ENCODE measurements at places on chromosomes 6 and 20. TPM values are rescaled to one million over a fixed set of nuclear protein-coding genes. Genes with fewer than 3 reads are reported as not detected.

The KHDRBS2 gene
- total RNA-seq: not detected

The LY6G5C gene
- total RNA-seq: 1.5 TPM

The ABCC10 gene
- 11.7 TPM for total RNA-seq

The THEMIS gene
- 0.22 TPM for total RNA-seq

The TTPAL gene
- total RNA-seq: 4.5 TPM

The C6orf163 gene
- total RNA-seq: 1.6 TPM

The PNRC1 gene
- total RNA-seq: 180 TPM

The PRR18 gene
- not detected for total RNA-seq

The COL20A1 gene
- total RNA-seq: not detected

The RBPJL gene
- not detected for total RNA-seq

The FRMD1 gene
- 0.16 TPM for total RNA-seq

The CLPSL2 gene
- not detected for total RNA-seq

The C4A gene
- total RNA-seq: 76.2 TPM

GRCh38 chr6:54860739-54861138, 14.2 kb downstream of the FAM83B start:
- peaks cover 6% of the 10 kb centered on the region for H3K4me1 ChIP-seq
- DNase-seq: no peak
- no peaks in the 10 kb centered on the region for H3K36me3 ChIP-seq
- H3K27me3 ChIP-seq: no peaks in the 10 kb centered on the region
- no peak overlapping the region for H3K27ac ChIP-seq

GRCh38 chr20:58923117-58923712, 57.8 kb upstream of the NELFCD start:
- H3K4me3 ChIP-seq: peak overlapping the region; percentile 22
- no peak overlapping the region for H3K27ac ChIP-seq
- no peak for DNase-seq
- H3K36me3 ChIP-seq: no peaks in the 10 kb centered on the region

- H3K27me3 ChIP-seq: peaks cover 8% of the 10 kb centered on the region
- no peak overlapping the region for H3K27ac ChIP-seq
- H3K36me3 ChIP-seq: no peaks in the 10 kb centered on the region
- peaks cover 8% of the 10 kb centered on the region for H3K4me1 ChIP-seq
- H3K4me3 ChIP-seq: no peak overlapping the region
Observed at GRCh38 chr6:148565321-148565926, 181.4 kb upstream of the UST start.

DNA sequence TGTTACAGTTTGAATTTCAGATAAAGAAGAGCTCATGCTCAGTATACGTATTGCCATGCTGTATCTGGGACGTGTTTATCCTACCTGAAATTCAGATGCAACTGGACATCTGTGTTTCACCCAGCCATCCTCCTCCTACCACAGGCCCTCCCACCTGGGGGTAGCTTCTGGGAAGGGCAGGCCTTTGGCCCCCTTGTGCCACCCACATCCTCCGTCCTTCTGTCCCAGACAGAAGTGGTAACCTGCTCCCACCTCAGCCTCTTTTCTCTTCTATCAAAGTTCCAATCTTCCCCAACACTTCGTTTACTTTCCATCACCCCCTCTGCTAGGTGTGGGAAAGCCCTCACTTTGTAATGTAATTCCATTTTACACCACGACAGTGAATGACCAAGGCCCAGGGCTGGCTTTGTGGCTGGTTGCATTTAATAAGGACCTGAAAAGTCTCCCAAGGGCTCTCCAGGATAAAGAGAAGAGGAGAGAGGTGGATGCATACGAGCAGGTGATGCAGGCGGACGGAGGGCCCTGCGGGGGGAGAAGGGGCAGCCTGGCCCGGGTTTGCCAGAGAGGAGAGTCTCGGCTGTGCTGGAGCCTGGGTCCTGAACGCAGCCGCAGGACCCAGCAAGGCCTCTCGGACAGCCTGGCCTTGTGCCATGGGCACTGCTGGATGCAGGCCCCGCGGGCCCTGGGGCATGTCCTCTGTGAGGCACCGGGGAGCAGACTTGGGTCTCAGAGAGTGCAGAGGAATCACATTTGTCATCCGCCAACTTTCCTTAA, 98.4 kb downstream of the PSMB1 start:
- no peaks in the 10 kb centered on the region for H3K36me3 ChIP-seq
- no peak overlapping the region for H3K4me3 ChIP-seq
- peaks cover 18% of the 10 kb centered on the region for H3K4me1 ChIP-seq

DNA sequence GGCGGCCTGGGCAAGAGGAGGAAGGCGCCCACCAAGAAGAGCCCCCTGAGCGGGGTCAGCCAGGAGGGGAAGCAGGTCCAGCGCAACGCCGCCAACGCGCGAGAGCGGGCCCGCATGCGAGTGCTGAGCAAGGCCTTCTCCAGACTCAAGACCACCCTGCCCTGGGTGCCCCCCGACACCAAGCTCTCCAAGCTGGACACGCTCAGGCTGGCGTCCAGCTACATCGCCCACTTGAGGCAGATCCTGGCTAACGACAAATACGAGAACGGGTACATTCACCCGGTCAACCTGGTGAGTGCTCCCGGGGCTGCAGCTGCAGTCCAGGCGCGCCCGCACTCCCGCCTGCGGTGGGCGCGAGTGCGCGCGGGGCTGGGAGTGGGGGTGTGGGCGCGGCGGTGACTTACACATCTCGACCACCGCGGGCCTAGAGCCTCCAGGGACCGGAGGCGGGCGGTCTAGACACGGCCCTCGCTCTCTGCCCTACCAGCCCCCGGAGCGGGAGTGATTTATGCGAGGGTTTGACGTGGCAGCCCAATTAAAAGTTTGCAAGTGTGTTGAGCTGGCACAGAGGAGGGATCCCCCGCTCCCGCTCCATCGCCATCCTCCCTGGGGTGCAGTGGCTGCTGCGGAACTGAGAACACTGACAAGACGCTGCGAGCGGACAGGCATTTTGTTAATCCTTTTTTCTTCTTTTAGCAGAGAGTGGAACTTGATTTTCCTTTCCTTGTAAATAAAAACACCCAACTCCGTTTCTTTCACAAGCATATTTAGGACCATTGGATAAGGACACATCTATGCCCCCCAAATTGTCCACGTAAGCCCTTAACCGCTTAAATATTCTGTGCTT, 867 bp downstream of the TCF21 start:
- H3K36me3 ChIP-seq: no peaks in the 10 kb centered on the region
- peak; percentile 36 for DNase-seq

- DNase-seq: no peak
- no peak overlapping the region for H3K27ac ChIP-seq
- H3K4me1 ChIP-seq: no peaks in the 10 kb centered on the region
- no peak overlapping the region for H3K4me3 ChIP-seq
Observed at GRCh38 chr20:2365091-2365490, 15.6 kb upstream of the TGM6 start.

GRCh38 chr6:112231164-112231563, 23.2 kb downstream of the LAMA4 start:
- peak overlapping the region; percentile 89 for H3K27ac ChIP-seq
- H3K27me3 ChIP-seq: no peaks in the 10 kb centered on the region
- DNase-seq: no peak
- peaks cover 84% of the 10 kb centered on the region for H3K4me1 ChIP-seq
- H3K4me3 ChIP-seq: no peak overlapping the region

GRCh38 chr6:110328259-110328658, 29.9 kb downstream of the METTL24 start:
- no peaks in the 10 kb centered on the region for H3K27me3 ChIP-seq
- H3K4me1 ChIP-seq: peaks cover 2% of the 10 kb centered on the region
- no peak for DNase-seq
- H3K27ac ChIP-seq: no peak overlapping the region
- no peaks in the 10 kb centered on the region for H3K36me3 ChIP-seq

DNA sequence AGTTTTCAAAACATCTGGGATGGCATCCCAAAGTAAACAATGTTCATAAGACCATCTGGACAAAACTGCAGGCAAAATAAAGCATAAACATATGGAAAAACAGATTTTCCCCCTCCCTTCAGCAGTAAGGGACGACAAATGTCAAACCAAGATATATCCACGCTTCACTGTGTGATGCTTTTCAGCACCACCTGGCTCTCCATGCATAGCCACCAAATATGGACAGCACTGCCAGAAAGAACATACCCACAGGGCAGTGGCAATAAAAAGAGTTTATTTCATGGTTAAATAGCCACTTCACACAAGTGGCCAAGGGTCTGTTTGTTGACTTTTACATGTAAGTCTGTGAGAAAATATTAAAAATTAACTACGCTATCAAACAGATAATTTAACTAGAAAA, 23.1 kb downstream of the USP45 start:
- H3K36me3 ChIP-seq: peaks cover 23% of the 10 kb centered on the region
- H3K4me3 ChIP-seq: no peak overlapping the region
- peaks cover 9% of the 10 kb centered on the region for H3K4me1 ChIP-seq
- DNase-seq: no peak
- no peak overlapping the region for H3K27ac ChIP-seq
- H3K27me3 ChIP-seq: no peaks in the 10 kb centered on the region

- DNase-seq: no peak
- H3K27me3 ChIP-seq: no peaks in the 10 kb centered on the region
- H3K4me1 ChIP-seq: peaks cover 18% of the 10 kb centered on the region
- H3K27ac ChIP-seq: no peak overlapping the region
- H3K36me3 ChIP-seq: peaks cover 23% of the 10 kb centered on the region
- H3K4me3 ChIP-seq: no peak overlapping the region
Observed at GRCh38 chr6:105357165-105357564, 45.7 kb downstream of the PREP start.

DNA sequence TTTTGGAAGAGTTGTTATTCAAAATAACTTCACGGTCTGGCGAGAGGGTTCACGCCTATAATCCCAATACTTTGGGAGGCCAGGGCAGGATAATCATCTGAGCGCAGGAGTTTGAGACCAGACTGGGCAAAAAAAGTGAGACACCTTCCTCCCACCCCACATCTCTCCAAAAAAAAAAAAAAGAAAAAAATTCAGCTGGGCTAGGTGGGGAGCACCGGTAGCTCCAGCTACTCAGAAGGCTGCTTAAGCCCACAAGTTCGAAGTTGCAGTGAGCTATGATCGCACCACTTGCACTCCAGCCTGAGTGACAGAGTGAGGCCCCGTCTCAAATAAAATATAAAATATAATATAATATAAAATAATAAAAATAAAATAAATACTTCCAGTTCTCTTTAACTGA, 10.4 kb downstream of the OR2B2 start:
- peaks cover 4% of the 10 kb centered on the region for H3K27me3 ChIP-seq
- no peaks in the 10 kb centered on the region for H3K36me3 ChIP-seq
- H3K27ac ChIP-seq: no peak overlapping the region

DNA sequence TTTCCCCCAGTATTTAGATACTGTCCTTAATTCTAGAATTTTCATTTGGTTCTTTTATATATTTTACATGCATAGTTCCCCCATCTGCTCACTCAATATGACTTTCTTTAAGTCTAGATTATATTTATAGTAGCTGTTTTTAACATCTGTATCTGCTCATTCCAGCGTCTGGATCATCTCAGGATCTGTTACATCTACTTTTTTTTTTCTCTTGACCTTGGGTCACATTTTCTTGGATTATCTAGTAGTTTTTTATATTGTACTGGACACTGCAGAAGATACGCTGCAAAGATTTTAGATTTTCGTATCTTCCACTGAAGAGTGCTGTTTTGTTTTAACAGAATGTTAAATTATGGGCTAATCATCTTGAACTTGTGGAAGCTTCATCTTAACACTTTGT, 20.7 kb downstream of the RAB22A start:
- H3K27ac ChIP-seq: no peak overlapping the region
- no peaks in the 10 kb centered on the region for H3K36me3 ChIP-seq
- peaks cover 49% of the 10 kb centered on the region for H3K4me1 ChIP-seq
- H3K4me3 ChIP-seq: no peak overlapping the region
- H3K27me3 ChIP-seq: no peaks in the 10 kb centered on the region

- peaks cover 1% of the 10 kb centered on the region for H3K27me3 ChIP-seq
- H3K27ac ChIP-seq: no peak overlapping the region
- DNase-seq: no peak
- H3K36me3 ChIP-seq: no peaks in the 10 kb centered on the region
- no peaks in the 10 kb centered on the region for H3K4me1 ChIP-seq
Observed at GRCh38 chr20:10249048-10249770, 30.6 kb downstream of the SNAP25 start.

DNA sequence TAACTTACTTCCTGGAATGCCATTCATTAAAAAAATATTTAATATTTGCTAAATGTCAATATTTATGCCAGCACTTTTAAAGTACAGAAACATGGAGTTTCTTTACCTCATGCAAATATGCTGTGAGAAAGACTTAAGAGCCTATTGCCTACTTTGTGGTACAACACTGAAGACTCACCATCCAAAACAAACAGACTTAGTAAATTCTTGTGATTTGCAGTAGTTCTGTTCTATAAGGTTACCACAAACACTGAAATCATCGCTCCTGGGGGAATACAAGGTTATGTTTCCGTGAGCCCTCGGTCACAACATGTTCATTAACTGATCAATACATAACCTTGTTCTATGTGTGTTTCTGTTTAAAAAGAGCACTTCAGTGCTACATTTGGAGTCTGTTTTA, 78.3 kb downstream of the ATG5 start:
- H3K27ac ChIP-seq: no peak overlapping the region
- no peak overlapping the region for H3K4me3 ChIP-seq
- peaks cover under 1% of the 10 kb centered on the region for H3K4me1 ChIP-seq
- peaks cover 18% of the 10 kb centered on the region for H3K36me3 ChIP-seq
- no peaks in the 10 kb centered on the region for H3K27me3 ChIP-seq

DNA sequence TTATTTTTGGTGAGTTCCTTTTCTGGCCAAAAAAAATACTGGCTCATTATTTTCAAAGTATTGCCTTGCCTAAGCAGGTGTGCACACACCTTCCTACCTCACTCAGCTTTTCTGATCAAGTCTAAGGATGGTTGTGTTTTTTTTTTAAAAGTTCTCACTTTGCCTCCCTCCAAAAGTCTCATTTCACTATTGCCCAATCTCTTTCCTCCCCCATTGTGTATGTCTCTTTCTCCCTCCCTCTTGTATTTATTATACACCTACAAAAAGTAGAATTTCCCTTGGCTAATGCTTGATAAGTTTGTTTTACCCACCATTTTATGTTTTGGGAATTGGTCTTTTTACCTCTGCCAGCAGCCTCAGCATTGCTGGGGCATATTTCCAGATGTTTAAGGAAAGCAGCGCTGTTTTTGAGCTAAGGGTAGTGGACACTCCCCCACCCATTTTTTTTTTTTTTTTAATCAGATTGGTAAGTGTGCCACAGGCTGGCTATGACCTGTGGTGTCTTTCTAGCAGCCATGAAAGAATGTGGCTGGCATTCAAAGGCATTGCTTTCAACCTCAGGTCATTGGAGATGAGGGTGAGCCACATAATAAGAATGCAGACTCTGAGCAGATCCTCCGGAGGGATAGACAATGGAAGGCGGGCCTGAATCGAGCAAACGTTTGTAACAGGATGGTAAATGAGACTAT, 668.6 kb downstream of the UTRN start:
- no peaks in the 10 kb centered on the region for H3K27me3 ChIP-seq
- DNase-seq: no peak
- no peak overlapping the region for H3K27ac ChIP-seq
- no peaks in the 10 kb centered on the region for H3K36me3 ChIP-seq

DNA sequence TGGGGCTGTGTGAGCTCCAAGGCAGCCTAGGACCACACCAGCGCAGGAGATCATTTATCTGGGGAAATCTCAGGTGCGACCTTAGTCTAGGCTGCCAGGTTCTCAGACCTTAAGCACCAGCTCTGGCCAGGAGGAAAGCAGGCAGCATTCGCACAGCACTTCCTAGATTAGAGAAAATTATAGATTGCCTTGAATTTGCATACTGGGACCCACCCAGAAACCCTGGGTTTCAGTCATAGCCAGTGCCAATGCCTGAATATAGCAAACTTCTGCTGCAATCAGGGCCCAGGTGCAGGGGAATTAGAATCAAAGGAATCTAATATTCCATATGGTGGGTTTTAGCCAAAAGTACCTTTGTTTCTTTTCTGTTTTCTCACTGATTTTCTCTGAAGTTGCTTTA, 204.3 kb upstream of the CST7 start:
- no peak overlapping the region for H3K4me3 ChIP-seq
- no peaks in the 10 kb centered on the region for H3K36me3 ChIP-seq
- DNase-seq: no peak
- peaks cover 42% of the 10 kb centered on the region for H3K27me3 ChIP-seq
- H3K27ac ChIP-seq: no peak overlapping the region
- no peaks in the 10 kb centered on the region for H3K4me1 ChIP-seq
